ENCODE measurements at places on chromosomes 13 and 19.

DNA sequence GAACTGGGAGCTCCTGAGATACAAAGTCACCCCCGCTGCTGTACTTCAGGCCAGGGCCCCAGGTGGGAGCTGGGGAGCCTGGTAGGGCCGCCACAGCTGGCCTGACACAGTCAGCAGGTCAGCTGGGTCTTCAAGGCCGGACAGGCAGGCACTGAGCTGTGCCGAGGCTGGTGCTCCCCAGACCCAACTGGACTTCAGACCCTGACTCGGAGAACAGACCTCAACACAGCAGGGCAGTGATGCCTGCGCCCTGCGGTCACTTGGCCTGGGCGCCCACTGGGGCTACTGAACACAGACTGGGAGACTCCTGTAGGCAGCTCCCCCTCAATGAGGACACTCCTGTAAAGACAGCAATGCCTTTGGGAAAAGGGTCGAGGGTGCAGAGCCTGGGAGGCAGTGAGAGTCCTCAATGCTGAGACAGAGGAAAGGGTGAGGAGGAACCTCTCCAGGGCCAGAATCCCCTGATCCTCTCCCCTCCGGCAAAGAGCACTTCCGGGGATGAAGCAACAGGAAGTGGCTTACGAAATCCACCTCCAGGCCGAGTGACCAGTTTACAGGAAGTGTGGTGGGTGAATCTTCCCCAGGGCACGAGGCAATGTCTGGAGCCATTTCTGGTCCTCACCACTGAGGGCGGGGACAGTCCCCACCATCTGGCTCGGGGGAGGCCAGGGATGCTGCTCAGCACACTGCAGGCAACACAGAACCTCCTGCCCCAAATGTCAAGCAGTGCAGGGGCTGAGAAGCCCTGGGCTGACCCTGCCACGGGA is 40.8 kb upstream of the ISYNA1 start:
- no peak for DNase-seq
- no peaks in the 10 kb centered on the region for H3K36me3 ChIP-seq
- H3K27me3 ChIP-seq, result no peaks in the 10 kb centered on the region

DNA sequence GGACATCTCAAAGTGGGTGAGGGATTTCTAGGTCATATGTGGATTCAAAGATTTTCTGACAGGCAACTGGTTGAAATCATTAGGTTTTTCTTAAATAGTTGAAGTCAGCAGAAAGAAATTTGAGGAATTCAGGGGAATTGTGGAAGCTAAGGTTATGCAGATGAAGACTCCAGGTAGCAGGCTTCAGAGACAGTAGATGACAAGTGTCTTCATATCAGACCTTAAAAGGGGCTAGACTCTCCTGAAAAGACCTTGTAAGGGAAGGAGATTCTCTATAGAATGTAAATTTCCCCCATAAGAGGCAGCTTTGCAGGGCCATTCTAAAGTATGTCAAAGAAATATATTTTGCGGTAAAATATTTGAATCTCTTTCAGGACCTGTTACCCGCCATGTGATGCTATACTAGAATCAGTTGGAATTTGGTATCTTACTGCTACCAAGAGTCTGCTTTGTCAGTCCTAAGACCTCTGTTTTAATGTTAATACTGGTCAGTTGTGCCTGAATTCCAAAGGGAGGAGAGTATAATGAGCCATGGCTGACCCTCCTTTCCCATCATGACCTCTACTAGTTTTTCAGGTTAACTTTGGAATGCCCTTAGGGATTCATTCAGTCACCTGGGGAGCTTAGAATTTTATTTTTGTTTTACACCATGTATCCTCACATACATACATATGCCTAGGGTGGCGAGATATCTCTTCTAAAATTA is 1115.5 kb upstream of the SLC10A2 start:
- H3K36me3 ChIP-seq, result no peaks in the 10 kb centered on the region
- DNase-seq, result no peak
- no peak overlapping the region for H3K27ac ChIP-seq
- H3K4me3 ChIP-seq, result no peak overlapping the region
- H3K27me3 ChIP-seq, result no peaks in the 10 kb centered on the region
- H3K4me1 ChIP-seq, result no peaks in the 10 kb centered on the region

GRCh38 chr13:113507505-113508345 is 17.2 kb upstream of the DCUN1D2 start:
- H3K4me3 ChIP-seq, result no peak overlapping the region
- no peak overlapping the region for H3K27ac ChIP-seq
- no peaks in the 10 kb centered on the region for H3K27me3 ChIP-seq
- H3K36me3 ChIP-seq, result no peaks in the 10 kb centered on the region
- H3K4me1 ChIP-seq, result no peaks in the 10 kb centered on the region

DNA sequence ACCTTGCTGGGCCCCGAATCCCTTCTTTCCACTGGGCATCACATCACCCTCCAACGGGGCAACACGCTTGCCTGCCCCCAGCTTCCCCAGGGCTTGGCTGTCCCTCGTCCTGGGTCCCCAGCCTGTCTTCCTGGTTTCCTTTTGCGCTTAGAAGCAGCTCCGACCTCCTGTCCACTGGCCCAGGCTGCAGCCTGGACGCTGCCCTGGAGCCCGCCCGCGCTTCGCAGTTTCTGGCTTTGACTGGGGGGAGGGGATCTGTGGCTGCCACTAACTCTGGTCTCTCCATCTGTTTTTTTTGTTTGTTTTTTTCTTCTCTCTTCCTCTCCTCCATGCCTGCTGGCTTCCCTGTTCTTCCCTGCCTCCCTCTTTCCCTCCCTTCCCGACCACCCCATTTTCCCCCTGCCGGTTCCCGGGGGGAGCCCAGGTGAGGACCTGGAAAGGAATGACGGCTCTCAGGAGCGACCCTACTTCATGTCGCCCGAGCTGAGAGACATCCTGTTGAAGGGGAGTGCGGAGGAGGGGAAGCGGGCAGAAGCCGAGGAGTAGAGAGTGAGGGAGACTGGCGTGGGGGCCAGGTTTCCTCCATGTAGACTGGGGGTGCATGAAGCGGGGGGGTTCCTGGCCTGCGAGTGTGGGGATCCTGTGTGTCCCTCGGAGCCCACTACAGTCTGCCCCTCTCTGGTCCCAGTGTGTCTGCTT is 11.5 kb upstream of the ILF3 start:
- no peak overlapping the region for H3K4me3 ChIP-seq
- peaks cover 14% of the 10 kb centered on the region for H3K36me3 ChIP-seq
- peaks cover 8% of the 10 kb centered on the region for H3K4me1 ChIP-seq
- H3K27ac ChIP-seq, result peak overlapping the region; percentile 7
- DNase-seq, result no peak
- no peaks in the 10 kb centered on the region for H3K27me3 ChIP-seq

DNA sequence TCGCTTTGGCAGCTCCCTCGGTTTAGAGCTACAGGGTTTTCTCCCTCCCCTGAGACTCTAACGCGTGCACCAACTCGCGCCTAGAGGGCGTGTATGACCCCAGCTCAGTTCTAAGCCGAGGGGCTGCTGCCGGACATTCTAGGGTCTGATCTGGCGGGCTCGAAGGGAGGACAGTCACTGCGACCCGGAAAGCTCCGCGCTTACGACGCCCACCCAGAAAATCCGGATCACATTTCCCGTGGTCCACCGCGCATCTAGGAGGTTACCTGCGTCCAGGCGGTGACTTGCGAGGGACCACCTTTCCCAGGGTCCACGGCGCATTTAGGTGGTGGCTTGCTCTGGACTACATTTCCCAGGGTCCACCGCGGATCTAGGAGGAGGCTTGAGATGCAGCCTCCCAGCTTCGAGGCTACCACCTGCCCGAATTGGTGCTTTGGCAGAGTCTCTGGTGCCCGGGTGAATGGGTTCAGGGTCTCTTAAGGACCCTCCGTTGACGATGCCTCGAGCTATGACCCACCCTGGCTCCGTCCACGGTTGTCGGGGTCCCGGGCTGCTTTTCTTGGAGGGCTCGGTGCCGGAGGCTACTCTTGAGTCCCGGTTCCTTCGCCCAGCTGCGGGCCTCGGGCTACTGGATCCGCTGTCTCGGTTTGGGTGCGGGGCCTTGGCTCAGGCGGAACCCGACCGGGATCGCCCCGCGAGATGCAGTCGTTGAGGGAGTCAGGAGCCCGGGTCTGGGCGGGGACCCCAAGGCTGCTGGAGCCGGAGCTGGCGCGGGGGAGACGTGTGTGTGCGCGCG is 30.5 kb downstream of the ZNF146 start:
- H3K4me1 ChIP-seq, result no peaks in the 10 kb centered on the region
- H3K27me3 ChIP-seq, result no peaks in the 10 kb centered on the region

DNA sequence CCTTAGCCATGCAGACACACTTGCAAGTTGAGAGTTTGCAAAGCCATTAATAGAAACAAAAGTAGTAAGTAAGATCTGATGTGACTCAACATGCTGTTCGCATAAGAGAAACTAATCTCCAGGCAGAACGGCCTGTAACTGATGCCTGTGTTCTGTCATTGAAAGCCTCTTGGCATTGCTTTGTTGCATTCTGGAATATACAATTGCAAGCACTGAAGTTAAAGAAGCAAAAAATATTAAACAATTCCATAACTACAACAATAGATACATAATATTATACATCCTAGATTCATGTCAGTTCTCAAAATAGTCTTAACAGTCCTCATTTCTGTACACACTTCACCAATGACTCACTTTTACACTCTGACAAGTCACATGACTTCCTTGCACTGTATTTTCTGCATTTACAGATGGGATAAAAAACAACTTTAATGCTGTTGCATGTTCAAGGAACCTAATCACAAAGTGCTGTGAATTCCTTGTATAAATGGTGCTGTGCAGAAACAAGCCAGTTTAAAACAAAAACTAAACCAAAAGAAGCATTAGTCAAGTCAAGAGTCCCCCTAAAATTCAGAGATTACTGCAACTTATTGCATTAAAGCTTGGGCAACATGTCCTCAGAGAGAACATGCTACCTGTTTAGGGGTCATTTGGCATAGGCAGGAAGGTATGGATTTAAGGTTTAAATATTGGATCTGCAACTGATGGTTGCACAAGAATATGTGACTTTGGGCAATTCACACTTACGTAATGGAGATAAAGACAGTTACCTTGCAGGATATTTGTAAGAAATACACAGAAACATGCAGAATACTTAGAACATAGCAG is 79.5 kb upstream of the SERP2 start:
- no peaks in the 10 kb centered on the region for H3K36me3 ChIP-seq
- H3K4me1 ChIP-seq, result no peaks in the 10 kb centered on the region
- DNase-seq, result no peak
- no peak overlapping the region for H3K4me3 ChIP-seq
- no peak overlapping the region for H3K27ac ChIP-seq
- no peaks in the 10 kb centered on the region for H3K27me3 ChIP-seq
